ENCODE measurements at places on chromosomes 7 and 10.

DNA sequence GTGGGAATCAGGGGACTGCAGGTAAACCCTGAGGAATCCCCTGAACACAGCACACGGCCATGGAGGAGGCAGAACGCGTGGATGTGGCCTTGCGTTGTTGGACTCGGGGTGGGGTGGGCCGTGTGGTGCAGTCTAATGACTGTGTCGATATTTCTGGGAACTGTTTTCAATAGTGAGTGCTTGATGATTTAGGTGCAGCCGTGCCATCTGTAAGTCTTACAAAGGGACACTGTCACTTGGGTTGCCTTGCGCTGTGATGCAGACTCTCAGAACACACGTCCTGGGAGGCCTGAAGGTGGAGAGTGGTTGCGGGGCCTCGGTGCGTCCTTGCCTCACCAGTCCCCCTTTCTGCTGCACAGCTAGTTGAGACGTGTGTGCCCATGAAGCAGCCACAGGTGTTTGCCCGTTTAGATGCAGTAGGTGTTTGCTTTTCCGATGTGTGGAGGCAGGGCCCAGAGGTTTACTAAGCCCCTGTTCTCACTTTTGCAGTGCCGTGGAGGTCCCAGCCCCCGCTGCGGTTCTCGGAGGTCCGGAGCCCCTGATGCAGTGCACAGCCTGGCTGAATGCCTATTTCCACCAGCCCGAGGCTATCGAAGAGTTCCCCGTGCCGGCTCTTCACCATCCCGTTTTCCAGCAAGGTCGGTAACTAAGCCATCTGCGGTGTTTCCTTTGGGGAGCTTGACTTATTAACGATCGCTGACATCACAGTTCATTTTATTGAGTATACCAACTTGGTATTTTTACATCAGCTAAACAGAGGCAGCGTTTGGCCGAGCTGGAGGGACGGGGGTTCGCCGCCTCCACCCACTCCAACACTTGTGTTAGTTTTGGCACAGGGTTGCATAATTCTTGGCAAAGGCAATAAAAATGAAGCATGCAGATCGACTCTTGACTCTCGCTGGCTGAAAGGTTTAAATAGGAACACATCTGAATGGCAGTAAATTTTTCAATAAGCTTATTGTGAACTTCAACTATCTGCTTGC is 240.7 kb downstream of the MGMT start:
- no peak for DNase-seq

- no peak for DNase-seq
Measured at GRCh38 chr7:122790591-122790990, 87.9 kb upstream of the RNF148 start.

DNA sequence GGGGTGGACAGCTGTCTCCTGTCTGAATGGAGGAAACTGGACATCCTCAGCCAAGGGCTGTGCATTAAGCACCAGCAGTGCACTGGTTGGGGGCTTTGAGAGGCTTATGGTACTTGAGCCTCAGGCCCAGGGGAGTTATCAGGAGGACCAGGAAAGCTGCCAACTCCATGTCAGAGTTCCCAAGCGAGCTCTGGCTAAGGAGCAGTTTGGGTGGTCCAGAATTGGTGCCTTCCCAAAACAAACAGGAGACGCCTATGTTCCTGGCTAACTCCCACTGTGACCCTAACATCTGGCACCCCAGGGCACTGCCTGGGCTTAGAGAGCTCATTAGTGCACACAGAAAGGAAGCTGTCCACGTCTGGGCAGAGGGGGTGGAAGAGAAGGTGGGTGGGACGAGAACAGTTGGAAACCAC is 408.6 kb upstream of the NPVF start:
- no peak for DNase-seq

- DNase-seq: no peak
Measured at GRCh38 chr7:44081266-44081748, 1.0 kb downstream of the POLM start.

DNA sequence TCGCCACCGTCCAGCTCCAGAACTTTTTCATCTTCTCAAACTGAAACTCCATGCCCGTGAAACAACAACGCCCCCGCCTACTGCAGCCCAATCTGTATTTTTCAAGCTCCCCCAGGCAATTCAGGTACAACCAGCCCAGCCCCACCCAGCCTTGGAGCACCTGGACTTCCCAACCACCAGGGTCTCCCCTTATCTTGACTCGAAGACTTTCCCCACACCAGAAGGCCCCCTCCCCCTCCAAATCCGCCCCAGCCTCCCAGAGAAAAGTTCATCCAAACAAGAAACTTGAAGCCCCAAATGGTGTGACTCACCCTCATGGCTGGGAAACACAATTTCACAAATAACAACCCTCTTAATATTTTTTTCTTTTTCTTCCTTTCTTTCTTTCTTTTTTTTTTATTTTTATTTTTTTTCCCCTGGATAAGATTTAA is 10.6 kb downstream of the ZCCHC24 start:
- no peak for DNase-seq

- DNase-seq: no peak
Measured at GRCh38 chr7:39504963-39505362, 61.2 kb upstream of the YAE1 start.

GRCh38 chr10:10247585-10247984 is 770.1 kb upstream of the CELF2 start:
- no peak for DNase-seq

- DNase-seq: no peak
Measured at GRCh38 chr7:112619343-112619742, 138.6 kb downstream of the LSMEM1 start.

- no peak for DNase-seq
Measured at GRCh38 chr10:1483826-1484225, 253.5 kb downstream of the ADARB2 start.

- DNase-seq: no peak
Measured at GRCh38 chr7:134029-134428, 58.3 kb upstream of the FAM20C start.

- DNase-seq: no peak
Measured at GRCh38 chr10:128860574-128860973, 606.5 kb upstream of the MGMT start.

- no peak for DNase-seq
Measured at GRCh38 chr7:45984386-45985295, 63.6 kb upstream of the IGFBP3 start.

DNA sequence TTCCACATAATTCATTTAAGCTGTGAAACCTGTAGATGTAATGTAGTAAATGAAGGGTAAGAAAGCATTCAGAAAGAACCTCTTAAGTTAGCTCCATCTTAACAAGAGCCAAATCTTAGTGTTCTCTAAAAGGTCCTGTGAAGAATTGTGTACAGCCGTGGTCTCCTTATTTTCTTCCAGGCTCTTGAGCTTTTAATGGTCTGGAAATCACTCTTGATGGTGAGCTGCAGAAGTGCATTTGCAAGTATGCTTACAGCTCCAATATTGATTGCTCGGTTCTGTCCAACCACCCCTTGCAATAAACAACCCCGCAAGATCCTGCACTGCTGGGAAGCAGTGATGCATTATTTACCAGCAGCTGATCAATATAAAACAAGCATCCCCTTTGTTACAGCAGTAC is 690.8 kb upstream of the FZD8 start:
- DNase-seq: no peak

- no peak for DNase-seq
Measured at GRCh38 chr10:96077156-96077555, 33.8 kb downstream of the CCNJ start.

DNA sequence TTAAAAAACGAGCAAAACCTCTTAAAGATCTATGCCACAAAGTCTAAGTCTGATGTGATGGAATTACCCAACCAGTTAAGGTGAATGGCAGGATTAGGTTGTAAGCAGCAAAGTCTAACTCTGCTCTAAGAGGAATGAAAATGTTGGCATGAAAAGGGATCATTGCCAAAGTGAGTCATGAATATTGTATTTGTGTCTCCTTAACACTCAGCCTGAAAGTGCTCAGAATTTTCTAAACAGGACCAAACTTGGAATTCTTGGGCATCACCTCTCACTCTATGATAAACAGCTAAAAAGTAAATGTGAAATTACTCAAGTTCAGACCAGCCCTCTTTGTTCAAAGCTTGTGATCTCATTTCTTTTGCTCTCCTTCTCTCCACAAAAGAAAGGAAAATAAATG is 27.0 kb downstream of the PPP1R3A start:
- DNase-seq: no peak

- DNase-seq: no peak
Measured at GRCh38 chr7:141184532-141185190, 110.8 kb downstream of the TMEM178B start.

- DNase-seq: no peak
Measured at GRCh38 chr10:33211106-33211878, 123.2 kb downstream of the NRP1 start.

DNA sequence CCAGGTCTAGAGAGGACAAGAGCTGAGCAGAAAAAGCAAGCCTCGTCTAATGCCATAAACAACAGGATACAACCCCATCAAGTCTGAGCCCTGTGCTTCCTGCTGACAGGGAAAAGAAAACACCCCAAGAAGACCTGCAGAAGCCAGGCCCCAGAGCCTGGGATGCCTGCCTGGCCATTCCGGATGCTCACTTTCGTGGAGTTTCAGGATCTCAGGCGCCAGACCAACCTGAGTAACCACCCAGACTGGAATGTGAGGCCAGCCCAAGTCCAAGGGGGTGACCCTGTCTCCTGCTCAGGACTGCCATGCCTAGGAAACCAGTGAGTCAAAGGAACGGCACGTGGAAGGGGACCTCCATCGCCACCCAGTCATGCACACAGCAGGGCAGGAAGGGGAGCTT is 74.3 kb downstream of the PLXNA4 start:
- DNase-seq: no peak

GRCh38 chr10:10591715-10592341 is 425.8 kb upstream of the CELF2 start:
- no peak for DNase-seq

- no peak for DNase-seq
Measured at GRCh38 chr7:2799253-2799652, 44.9 kb downstream of the GNA12 start.

- DNase-seq: no peak
Measured at GRCh38 chr7:2465928-2466327, 10.3 kb downstream of the GRIFIN start.

DNA sequence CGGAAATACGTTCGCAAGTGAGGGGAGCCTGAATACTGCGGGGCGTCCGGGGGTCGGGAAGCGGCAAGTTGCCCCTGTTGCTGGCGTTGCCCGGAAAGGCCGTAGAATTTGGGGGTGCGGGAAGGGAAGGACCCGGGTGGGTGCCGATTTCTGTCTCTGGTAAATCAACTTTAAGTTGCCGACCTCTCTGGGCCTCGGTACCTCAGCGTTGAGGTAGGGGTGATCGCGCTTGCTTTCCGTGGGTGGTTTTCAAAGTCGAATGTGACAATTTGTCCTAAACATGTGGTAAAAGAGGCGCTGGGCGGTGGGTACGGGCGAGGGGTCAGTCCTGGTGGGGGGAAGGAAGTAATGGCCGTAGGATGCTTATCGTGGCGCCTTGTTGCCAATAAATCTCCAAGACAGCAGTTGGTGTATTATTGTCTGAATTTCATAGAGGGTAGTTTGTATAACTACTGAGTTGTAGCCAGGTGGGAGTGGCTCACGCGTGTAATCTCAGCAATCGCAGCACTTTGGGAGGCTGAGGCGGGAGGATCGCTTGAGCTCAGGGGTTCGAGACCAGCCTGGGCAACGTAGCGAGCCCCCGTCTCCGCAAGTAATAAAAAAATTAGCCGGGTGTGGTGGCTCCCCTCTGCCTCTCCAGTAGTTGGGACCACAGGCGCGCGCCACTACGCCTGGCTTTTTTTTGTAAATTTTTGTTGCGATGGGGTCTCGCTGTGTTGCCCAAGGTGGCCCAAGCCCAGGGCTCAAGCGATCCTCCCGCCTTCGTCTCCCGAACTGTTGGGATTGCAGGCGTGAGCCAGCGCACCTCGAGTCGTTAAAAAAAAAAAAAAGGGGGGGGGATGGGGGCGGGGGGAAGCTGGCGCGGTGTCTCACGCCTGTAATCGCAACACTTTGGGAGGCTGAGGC is 644 bp downstream of the BUD23 start:
- DNase-seq: no peak

DNA sequence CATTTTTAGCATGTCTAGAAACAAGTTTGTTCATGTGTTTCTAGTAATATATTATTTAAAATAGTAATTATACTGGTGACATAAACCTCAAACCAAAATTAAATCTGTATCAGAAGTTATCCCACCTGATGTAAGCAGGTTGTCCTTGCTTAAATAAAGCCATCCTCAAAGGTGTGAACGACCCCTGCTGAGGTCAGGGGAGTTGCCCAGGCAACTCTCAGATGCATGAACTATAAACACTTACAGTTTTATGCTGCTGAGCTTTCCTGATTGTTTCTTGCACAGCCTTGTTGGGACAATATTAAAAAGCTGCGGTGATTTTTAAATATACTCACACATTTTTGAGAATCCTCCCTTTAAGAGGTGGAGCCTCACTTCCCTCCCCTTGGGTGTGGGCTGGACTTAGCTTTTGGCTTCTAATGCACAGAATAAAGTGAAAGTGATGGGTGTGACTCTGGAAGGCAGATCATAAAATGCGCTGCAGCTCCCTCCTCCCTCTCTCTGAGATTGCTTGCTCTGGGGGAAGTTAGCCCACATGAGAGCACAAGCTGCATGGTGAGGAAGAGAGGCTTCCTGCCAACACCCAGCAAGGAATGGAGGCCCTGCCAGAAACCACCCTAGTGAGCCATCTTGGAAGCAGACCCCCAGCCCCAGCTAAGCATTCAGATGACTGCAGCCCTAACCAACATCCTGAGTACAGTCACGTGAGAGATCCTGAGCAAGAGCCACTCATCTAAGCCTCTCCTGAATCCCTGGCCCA is 152.7 kb downstream of the SKIDA1 start:
- DNase-seq: peak; percentile 2

DNA sequence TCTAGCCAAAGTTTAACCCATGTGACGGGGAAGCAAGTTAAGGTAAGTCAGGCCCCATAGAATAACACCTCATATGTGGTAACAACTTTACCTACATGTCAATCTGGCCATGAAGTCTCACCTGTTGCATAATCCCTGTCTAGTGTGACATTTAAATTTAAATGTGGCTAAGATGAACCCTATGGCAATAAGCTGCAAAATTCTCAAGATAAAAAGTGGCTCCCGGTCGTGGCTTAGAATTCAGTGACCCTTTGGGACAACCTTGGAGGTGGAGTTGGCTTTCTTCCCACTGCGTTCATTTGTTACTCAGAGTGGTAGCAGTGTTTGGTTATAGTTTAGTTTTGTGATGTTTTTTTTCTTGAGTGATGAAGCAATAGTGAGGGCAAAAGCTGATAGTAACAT is 90.6 kb downstream of the ARID5B start:
- DNase-seq: no peak

DNA sequence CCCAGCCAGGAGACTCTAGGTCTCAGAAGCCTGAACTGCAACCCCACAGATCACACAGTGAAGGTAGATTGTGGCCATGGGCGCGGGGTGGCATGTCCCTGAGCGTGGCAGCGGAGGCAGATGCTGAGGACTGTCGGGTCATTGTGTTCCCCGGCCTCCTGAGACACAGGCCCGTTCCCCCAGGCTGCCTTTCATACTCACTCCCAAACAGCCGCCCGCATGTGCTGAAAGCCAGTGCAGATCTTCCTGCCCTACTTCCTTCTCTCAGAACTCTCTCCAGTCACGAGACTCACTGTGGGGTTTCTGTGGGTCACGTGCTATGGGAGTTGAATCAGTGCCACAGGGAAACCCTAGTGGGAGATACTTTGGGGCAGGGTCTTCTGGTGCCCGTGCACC is 48.0 kb downstream of the ZNF467 start:
- no peak for DNase-seq

GRCh38 chr7:84547331-84547730 is 352.7 kb upstream of the SEMA3A start:
- DNase-seq: no peak

Data from activated naive CD8-positive, alpha-beta T cell treated with anti-CD3 and anti-CD28 coated beads, Interleukin-2, amount 50 U/mL, for 16 hours (primary cell).